ENCODE measurements at places on chromosomes 3 and 15.

GRCh38 chr3:59192473-59192872 is 142.6 kb upstream of the CFAP20DC start:
- no peaks in the 10 kb centered on the region for H3K4me1 ChIP-seq
- H3K27me3 ChIP-seq: no peaks in the 10 kb centered on the region
- H3K4me3 ChIP-seq: no peak overlapping the region
- no peak overlapping the region for H3K27ac ChIP-seq

GRCh38 chr3:4754180-4755086 is 224.8 kb upstream of the BHLHE40 start:
- H3K27ac ChIP-seq: peak overlapping the region; percentile 18
- DNase-seq: peak; percentile 48
- H3K36me3 ChIP-seq: peaks cover 23% of the 10 kb centered on the region
- H3K4me1 ChIP-seq: peaks cover 38% of the 10 kb centered on the region
- H3K4me3 ChIP-seq: no peak overlapping the region

DNA sequence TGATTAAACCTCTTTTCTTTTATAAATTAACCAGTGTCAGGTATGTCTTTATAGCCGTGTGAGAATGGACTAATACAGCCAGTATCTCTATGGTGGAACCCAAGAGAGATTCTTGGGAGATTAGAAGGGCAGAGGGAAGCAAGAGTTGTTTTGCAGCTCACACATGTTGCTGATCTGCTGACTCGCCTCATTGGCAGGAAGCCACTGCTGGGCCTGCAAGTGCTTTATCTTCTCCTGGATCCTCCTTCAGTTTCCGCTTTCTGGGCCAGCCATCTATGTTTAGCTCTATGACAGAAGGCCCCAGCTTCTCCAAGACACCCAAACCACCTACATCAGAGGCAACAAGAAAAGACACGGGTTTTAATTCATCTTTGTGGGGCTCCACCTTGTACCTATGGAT is 23.4 kb upstream of the GALNT15 start:
- H3K27ac ChIP-seq: no peak overlapping the region
- H3K27me3 ChIP-seq: peaks cover 12% of the 10 kb centered on the region
- no peaks in the 10 kb centered on the region for H3K36me3 ChIP-seq
- DNase-seq: no peak

DNA sequence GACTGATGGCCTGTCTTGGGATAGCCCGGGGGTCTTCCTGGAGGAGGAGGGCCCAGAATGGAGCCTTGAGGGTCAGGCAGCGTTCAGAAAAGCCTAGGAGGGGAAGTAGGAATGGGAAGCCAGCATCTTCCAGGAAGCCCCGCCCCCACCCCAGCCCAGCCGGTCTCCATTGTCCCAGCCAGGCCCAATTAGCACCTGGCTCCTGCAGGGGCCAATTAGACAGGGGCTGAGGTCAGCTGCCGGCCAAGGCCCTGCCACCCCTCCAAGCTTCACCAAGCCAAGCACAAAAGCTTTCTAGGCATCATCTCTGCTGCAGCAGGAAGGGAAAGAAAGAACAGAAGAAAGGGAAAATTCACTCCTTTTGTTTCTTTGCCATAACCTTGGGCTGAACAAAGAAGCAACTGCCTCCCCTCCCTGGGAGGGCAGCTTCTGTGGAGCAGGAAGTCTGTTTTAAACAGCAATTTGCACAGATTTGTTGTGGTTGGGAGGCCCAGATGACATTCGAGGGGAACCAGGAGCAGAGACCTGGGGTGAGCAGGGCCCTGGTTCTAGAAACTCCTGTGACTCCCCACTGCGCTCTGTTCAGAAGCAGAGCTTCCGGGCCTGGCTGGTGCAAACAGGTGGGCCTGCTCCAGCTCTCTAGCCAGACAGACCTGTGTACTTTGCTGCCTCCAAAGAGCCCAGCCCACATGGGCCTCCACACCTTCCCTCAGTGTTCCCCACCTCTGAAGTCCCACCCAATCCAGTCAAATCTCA is 47.7 kb downstream of the CYP11A1 start:
- no peak overlapping the region for H3K27ac ChIP-seq
- no peaks in the 10 kb centered on the region for H3K27me3 ChIP-seq
- DNase-seq: no peak
- H3K4me3 ChIP-seq: no peak overlapping the region
- H3K4me1 ChIP-seq: peaks cover 10% of the 10 kb centered on the region

- peaks cover 32% of the 10 kb centered on the region for H3K36me3 ChIP-seq
- no peaks in the 10 kb centered on the region for H3K27me3 ChIP-seq
- DNase-seq: no peak
- H3K27ac ChIP-seq: no peak overlapping the region
- no peak overlapping the region for H3K4me3 ChIP-seq
- H3K4me1 ChIP-seq: peaks cover 18% of the 10 kb centered on the region
These were observed 7.5 kb upstream of the UBL7 start for GRCh38 chr15:74468341-74469032.

GRCh38 chr3:175648899-175649298 is 789.8 kb downstream of the NAALADL2 start:
- no peaks in the 10 kb centered on the region for H3K27me3 ChIP-seq
- no peaks in the 10 kb centered on the region for H3K4me1 ChIP-seq
- no peak overlapping the region for H3K4me3 ChIP-seq
- no peaks in the 10 kb centered on the region for H3K36me3 ChIP-seq
- no peak for DNase-seq

DNA sequence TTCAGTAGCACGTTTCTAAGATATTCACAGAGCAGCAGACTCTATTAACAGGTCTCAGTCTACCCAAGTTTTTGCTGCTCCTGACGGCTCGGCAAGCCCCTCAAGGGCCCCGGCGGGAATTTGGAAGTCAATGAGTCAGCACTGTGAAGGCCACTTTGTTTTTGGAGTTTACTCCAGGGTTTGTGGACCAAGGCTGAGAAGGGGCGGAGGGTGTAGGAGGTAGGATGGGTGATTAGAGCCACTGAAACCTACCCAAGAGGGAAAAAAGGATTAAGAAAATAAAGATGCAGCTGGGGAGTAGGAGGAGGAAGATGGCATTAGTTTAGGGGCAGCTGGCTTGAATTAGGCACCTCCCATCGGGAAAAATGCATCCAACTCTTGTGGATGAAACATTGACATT is 87.6 kb downstream of the BDH1 start:
- DNase-seq: no peak
- no peak overlapping the region for H3K4me3 ChIP-seq
- H3K36me3 ChIP-seq: no peaks in the 10 kb centered on the region
- no peak overlapping the region for H3K27ac ChIP-seq
- peaks cover 48% of the 10 kb centered on the region for H3K27me3 ChIP-seq

GRCh38 chr3:115280506-115280905 is 133.4 kb upstream of the ZBTB20 start:
- no peak overlapping the region for H3K27ac ChIP-seq
- no peaks in the 10 kb centered on the region for H3K27me3 ChIP-seq
- H3K4me1 ChIP-seq: peaks cover 4% of the 10 kb centered on the region
- no peak for DNase-seq

GRCh38 chr15:45139770-45140169 is 10.0 kb downstream of the DUOX1 start:
- peaks cover 10% of the 10 kb centered on the region for H3K4me1 ChIP-seq
- H3K36me3 ChIP-seq: no peaks in the 10 kb centered on the region
- DNase-seq: no peak
- peaks cover 12% of the 10 kb centered on the region for H3K27me3 ChIP-seq
- no peak overlapping the region for H3K4me3 ChIP-seq

DNA sequence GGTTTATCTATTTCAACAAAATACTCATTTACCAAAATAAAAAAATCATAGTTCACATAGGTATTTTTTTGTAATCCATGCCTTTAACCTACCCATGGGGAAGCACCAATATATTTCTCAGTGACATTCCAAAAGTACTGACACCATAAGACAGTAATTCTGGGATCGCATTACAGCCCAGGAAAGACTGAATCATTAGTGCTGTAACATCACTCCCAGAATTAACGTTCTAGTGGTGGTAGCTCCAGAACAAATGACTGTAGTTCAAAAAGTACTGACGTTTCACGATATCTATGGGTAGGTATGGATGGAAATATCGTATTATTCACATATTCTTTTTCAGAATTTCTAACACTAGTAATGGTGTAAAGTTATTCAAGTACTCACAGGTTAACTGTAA is 54.3 kb upstream of the NEK10 start:
- no peak overlapping the region for H3K27ac ChIP-seq
- peaks cover 17% of the 10 kb centered on the region for H3K4me1 ChIP-seq
- H3K36me3 ChIP-seq: peaks cover 33% of the 10 kb centered on the region
- no peak for DNase-seq

DNA sequence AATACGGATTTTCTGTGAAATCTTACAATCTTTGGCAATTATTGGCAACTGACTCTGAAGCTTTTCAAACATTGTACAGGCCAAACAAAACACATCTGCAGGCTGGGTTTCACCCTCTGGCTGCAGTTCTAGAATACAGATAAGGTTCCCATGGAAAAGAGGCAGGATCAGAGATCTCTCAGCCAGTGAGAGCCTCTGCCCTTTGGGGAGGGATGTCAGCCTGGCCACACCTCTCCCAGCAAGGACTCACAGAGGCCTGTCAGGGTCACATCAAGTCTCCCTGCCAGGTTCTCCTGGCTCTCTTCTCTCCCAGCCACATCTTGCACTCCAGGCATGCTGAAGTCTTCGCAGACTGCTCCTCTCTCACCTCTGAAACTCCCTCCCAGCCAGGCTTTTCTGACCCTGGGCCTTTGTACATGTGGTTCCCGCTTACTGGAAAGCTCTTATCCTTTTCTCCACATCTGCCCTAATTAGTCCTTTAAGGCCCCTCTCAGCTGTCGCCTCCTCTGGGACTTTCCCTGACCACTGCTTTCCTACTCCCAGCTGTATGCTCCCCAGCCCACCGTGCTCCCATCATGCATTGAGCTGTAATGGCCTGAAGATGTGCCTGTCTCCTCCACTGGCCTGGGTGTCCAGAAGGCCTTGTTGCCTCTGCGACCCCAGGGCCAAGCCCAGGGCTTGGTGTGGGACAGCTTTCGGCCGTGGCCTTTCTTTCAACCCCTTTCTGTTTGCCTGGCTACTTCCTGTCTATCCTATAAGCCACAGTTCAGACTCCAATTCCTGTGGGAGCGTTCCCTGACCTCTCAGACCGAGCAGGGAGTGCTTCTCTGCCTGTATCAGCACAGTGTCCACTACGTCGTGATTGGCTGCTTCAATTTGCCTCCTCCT is 4.3 kb downstream of the RBP1 start:
- peaks cover 11% of the 10 kb centered on the region for H3K4me1 ChIP-seq
- H3K4me3 ChIP-seq: no peak overlapping the region
- peaks cover 21% of the 10 kb centered on the region for H3K27me3 ChIP-seq
- no peaks in the 10 kb centered on the region for H3K36me3 ChIP-seq
- H3K27ac ChIP-seq: no peak overlapping the region
- DNase-seq: no peak

DNA sequence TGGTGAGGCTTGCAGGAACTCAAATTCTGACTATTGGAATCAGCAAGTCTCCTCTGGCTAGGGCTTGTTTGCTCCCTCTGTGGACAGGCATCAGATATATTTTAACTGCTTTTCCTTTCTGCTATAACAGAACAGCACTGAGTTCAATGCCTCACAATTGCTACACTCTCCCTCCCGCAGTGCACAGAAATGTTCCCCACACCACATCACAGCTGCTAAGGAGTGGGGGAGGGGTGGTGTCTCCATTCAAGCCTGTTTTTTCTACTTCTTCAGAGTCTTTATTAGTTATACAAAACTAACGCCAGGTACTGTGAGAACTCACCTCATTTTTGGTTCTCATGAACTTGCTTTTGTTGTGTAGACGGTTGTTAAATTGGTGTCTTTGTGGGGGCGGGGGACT is 68.5 kb downstream of the BCHE start:
- no peak overlapping the region for H3K4me3 ChIP-seq
- H3K4me1 ChIP-seq: no peaks in the 10 kb centered on the region
- no peaks in the 10 kb centered on the region for H3K27me3 ChIP-seq
- DNase-seq: no peak
- no peak overlapping the region for H3K27ac ChIP-seq

GRCh38 chr3:167729591-167729990 is 5.1 kb downstream of the PDCD10 start:
- no peak overlapping the region for H3K4me3 ChIP-seq
- H3K36me3 ChIP-seq: peaks cover 8% of the 10 kb centered on the region
- H3K27ac ChIP-seq: no peak overlapping the region
- peaks cover 58% of the 10 kb centered on the region for H3K4me1 ChIP-seq

GRCh38 chr3:156732261-156732660 is 57.9 kb downstream of the TIPARP start:
- H3K27ac ChIP-seq: no peak overlapping the region
- H3K27me3 ChIP-seq: no peaks in the 10 kb centered on the region
- no peak for DNase-seq
- no peaks in the 10 kb centered on the region for H3K36me3 ChIP-seq

DNA sequence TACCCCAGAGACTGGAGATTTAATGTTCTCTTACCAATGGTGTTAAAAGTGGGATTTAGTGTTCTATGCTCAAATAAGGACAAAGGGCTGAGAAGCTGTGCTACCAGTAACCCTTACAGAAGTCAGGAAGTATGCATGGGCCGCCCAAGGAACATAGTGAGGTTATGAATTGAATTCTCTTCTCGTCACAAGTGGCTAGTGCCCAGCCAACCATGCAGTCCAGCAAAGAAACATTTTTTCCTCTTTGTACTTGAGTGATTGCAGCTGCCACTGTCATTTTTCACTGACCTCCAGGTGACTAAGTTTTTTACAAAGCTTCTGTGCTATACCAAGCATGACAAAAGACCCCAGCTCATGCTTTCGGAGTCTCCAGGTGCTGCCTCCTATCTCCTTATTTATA is 110.6 kb upstream of the DCBLD2 start:
- H3K27me3 ChIP-seq: peaks cover 2% of the 10 kb centered on the region
- H3K4me3 ChIP-seq: no peak overlapping the region
- no peak overlapping the region for H3K27ac ChIP-seq
- no peaks in the 10 kb centered on the region for H3K36me3 ChIP-seq
- no peak for DNase-seq
- H3K4me1 ChIP-seq: no peaks in the 10 kb centered on the region

GRCh38 chr3:99509224-99509623 is 129.2 kb upstream of the COL8A1 start:
- no peaks in the 10 kb centered on the region for H3K27me3 ChIP-seq
- no peak for DNase-seq
- no peaks in the 10 kb centered on the region for H3K36me3 ChIP-seq
- no peak overlapping the region for H3K27ac ChIP-seq
- H3K4me3 ChIP-seq: no peak overlapping the region
- peaks cover 2% of the 10 kb centered on the region for H3K4me1 ChIP-seq

DNA sequence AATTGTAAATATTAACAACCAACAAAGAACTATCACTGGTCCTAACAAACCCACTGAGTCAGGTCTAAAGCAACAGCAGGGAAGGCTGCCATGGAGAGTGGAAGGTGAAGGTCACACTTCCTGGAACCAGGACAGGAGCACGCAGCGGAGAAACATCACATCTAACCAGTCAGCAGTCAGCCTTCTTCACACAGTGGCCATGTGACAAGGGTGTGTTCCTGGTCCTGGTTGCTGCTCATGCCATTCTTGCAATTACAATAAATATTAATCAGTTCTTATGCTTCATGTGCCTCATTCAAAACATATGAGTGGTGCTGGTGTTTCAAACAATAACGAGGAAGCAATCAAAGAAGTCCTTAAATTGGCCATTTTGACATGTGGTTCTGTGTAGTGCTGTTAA is 162.8 kb downstream of the ARRDC4 start:
- H3K27ac ChIP-seq: no peak overlapping the region
- no peaks in the 10 kb centered on the region for H3K4me1 ChIP-seq
- no peak for DNase-seq
